ENCODE measurements at places on chromosomes 12 and 14.

- DNase-seq, result no peak
Measured at GRCh38 chr12:94305130-94305957, 154.3 kb downstream of the CEP83 start.

GRCh38 chr12:94638521-94638920, 11.8 kb downstream of the TMCC3 start:
- DNase-seq, result no peak

GRCh38 chr14:61511558-61511948, 183.8 kb upstream of the HIF1A start:
- no peak for DNase-seq

GRCh38 chr12:112408621-112409020, 784 bp downstream of the RPL6 start:
- DNase-seq, result no peak

DNA sequence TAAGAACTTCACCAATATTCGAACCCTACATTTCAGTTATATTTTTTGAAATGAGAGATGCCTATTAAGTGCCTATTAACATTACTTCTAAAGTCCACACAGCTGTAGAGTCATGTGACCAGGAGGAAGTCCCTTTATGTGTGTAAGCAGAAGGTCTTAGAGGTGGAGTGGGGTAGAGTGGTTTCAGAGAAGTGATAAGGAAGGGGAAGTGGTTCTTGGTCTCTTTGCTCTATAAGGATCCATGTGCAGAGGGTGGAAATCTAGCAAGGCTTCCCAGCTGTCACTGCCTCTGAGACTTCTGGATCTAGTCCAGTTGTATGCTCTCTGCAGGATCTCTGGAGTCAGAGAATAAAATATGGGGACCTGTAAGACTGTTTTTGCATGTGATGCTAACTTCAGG, 673.9 kb downstream of the FLRT2 start:
- DNase-seq, result no peak

- DNase-seq, result no peak
Measured at GRCh38 chr14:37167151-37168047, 5.0 kb downstream of the SLC25A21 start.

GRCh38 chr12:74689929-74690328, 152.3 kb downstream of the ATXN7L3B start:
- no peak for DNase-seq

- peak; percentile 35 for DNase-seq
Measured at GRCh38 chr12:124026755-124027745, 54.0 kb downstream of the ZNF664 start.

DNA sequence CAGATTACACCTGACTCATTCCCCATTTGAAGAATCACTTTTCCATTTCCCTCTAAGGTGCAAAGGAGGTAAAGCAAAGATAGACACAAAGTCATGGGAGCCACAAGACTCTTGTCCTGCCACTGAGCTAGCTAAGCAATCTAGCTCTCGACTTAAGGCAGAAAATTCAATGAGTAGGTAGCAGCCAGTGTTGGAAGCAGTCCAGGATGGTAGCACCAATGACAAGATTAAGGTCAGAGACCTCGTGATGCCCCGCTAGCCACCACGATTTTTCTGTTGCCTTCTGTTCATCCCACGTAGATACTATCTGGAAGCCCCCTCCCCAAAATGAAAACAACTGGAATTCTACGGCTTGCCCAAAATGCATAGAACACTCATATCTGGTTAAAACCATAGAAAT, 1.4 kb downstream of the VAMP1 start:
- no peak for DNase-seq

- DNase-seq, result no peak
Measured at GRCh38 chr14:20733684-20734429, 11.8 kb upstream of the EDDM3A start.

DNA sequence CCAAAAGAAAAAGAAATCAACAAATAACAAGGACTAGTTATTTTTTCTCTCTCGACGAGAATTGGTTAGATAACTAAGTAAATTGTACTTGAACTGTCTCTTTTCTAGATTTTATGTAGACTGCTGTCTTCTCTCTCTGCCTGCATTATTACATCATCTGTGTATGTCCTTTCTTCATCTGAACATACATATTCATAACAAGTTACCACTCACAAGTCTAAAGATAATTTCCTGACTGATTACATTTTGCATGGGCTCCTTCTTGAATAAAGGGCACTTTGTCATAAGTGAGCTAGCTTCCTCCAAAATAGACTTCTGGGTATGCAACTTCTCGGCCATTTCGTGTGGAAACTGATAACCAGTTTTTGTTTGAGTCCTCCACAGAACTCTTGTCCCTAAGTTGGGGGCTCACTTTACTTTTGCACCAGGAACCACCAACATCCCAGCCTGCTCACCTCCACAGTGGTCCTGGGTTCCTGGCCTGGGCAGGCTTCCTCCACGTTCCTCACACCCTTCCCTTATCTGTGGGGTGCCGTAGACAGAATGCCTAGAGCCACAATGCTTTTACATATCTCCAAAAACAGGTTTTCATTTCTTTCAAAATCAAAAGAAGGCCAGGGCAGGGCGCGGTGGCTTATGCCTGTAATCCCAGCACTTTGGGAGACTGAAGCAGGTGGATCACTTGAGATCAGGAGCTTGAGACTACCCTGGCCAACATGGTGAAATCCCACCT, 6.2 kb upstream of the DDX47 start:
- no peak for DNase-seq

DNA sequence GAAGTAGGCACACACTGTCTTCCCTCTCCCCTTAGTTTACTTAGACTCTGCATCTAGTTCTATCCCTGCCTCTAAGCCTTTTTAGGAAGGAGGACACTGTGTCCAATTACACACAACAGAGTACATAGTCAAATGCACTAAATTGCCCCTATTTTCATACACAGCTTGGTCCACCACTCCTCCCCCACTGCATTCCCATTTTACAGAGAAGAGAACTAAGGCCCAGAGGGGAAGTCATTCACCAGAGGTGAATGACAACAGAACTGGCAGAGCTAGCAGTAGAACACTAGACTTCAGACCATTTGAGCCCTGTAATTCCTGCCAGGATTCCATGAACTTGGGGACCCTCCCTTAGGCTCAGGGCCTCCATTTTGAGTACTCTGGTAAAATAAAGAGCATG, 1.1 kb upstream of the JPH4 start:
- no peak for DNase-seq

- peak; percentile 45 for DNase-seq
Measured at GRCh38 chr12:14892726-14893505, 7.3 kb upstream of the MGP start.

DNA sequence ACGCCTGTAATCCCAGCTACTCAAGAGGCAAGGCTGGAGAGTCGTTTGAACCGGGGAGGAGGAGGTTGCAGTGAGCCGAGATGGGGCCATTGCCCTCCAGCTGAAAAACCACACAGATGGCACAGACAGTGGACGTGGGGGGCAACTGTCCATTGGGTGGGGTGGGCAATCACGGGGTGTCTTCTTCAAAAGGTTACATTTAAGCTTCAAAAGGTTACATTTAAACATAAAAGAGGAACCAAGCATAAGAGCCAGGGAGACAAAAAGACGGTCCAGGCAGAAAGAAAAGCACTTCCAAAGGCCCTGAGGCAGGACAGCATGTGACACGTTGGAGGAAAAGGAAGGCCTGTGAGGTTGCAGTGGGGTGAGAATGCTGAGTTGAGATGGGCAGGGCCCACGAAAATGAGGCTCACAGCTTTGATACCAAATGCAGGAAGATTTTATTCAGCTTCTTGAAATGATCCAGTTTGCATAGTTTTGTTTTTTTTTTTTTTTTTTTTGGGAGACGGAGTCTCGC, 10.7 kb downstream of the SCARB1 start:
- DNase-seq, result no peak

DNA sequence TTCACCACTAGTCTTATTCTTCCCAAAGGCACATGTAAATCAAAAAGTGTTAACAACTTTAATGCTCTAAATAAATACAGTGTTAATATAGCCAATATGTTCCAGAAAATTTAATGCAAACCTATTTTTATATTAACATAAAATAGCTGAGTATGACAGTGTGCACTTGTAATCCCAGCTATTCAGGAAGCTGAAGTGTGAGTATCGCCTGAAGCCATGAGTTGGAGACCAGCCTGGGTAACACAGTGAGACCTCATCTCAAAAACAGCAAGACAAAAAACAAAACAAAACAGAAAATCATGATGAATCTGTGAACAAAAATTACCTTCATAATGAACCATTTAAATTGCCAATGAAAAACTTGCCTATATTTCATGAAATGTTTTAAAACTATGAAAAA, 798.9 kb downstream of the SLC6A15 start:
- no peak for DNase-seq

- peak; percentile 3 for DNase-seq
Measured at GRCh38 chr12:26275313-26276131, 80.1 kb downstream of the SSPN start.

DNA sequence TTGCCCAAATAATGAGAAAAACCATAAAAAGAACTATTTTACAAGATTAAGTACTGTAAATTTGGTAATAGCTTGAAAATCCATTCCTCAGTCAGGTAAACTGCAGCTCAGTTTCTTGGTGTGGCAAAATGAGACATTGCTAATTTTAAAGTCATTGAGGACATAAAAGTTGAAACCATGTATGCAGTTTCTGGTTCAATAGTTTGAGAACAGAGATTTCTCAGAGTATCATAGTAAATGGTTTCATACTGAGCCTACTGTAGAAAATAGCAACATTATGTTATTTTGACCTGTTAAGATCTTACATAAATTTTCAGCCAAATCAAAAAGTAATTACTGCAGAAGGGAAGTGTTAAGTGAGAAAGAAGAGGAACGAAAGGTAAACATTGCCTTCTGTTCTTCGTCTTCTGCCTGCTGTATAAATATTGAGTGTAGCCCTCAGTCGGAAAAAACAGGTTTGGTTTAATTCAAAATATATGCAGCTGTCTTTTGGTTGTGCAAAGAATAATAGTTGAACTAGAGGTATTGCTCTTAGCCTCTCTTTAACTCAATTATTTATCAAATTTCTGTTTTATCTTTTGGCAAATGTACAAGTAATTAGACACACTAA, 119.6 kb downstream of the SYNE2 start:
- no peak for DNase-seq

- no peak for DNase-seq
Measured at GRCh38 chr12:130017591-130018449, 114.0 kb upstream of the TMEM132D start.

DNA sequence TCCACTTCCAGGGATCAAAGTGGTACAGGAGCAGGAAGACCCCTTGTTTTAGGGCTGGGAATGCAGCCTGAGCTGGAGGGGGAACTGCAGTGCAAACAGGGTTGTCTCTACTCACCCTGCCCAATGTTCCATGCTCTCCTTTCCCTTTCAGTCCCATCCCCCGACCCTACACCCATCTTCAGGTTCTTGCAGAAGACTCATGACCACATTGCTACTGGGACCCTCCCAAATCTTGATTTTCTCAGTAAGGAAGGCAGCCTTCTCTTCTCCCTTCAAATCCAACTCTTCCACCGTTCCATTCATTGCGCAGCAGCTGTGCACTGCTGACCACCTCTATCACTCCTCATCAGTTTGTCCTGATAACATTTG, 1.9 kb downstream of the SERPINA11 start:
- DNase-seq, result no peak

- DNase-seq, result peak; percentile 89
Measured at GRCh38 chr12:76863005-76863670, 15.7 kb downstream of the CSRP2 start.

DNA sequence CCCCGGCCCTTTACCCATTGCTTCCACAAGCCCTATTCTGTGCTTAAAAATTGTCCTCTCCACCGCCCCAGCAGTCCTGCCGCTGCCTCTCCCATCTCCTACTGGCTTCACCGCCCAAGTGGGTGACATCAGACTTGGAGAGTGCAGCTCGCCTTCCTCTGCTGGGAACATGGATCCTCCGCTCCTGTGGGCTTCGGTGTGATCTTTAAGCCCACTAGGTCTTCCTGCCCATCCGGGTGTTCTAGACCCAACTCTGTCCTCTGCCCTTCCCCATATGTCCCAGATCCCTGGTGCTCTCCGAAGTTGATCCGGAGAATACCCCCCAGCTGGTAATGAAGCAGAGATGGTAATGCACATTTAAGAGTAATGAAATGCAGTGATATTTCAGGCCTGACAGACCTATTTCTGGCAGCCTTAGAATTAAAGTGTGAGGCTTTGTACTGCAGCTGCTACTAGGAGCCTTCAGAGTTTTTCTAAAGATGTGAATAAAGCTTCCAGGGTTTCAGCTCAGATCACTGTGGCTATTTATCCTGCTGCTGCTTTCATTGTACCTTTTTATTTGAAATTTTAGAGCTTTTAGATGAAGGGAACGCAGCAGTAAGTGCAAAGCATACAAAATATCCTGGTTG, 22.9 kb upstream of the CTDSP2 start:
- DNase-seq, result no peak

GRCh38 chr12:120237360-120238171, 28.0 kb downstream of the PXN start:
- peak; percentile 81 for DNase-seq

DNA sequence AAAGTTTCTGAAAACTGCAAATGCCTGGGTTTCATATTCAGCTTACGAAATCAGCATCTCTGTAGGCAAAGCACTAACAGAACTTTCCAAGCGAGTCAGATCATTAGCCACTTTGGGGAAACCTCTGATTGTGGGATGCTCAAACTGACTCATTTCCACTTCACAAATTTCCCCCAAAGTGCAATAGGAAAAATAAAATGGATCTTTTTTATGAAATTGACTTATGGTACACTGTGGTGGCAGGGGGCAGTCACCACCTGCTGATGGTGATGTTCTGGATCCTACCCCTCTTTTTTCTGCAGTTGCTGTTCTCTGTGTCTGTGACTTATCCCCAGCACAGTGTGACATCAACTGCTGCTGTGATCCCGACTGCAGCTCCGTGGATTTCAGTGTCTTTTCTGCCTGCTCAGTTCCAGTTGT, 5.6 kb downstream of the TCTN1 start:
- DNase-seq, result peak; percentile 19

DNA sequence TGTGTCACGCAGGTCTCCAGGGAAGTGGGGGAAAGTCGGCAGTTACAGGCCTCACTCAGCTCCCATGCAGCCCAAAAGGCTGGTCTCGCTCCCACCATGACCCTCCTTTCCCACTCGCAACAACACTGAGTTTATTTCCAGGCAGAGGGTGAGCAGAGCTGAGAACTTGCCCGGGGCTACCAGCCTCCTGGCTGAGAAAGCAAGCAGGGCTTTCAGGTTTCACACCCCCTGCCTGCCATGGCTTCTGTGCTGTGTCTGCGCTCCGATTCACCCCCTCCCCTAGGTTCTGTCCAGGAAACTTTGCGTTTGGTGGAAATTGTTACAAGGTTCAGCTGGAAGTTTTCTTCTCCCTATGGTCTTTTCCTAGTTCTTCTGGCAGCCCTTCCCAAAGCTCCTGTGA, 17.1 kb downstream of the OR10G2 start:
- DNase-seq, result no peak

DNA sequence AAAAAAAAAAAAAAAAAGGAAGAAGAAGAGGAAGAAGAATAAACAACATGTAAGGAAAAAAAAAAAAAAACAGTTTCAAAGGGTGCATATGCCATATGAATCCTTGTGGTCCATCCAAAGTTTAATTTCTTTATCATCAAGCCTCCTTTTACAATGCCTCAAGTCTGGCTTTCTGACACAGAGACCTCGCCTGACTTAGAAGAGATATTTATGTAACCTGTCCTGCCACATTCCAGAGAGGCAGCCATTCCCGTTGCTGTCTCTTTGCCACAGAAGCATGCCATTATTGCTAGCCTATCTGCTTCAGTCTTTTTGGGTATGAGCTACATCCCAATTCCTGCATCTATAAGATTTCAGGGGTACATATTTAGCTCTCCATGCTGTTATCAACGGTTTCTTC, 596.7 kb upstream of the ATP2B1 start:
- no peak for DNase-seq

GRCh38 chr12:78721906-78722305, 142.7 kb upstream of the SYT1 start:
- DNase-seq, result no peak

All from HCEC 1CT (cell line).